ENCODE measurements at places on chromosomes 6 and 20. TPM values are rescaled to one million over a fixed set of nuclear protein-coding genes. Genes with fewer than 3 reads are reported as not detected.

CRISP3 gene
- 117 TPM for total RNA-seq

KIF6 gene
- 0.78 TPM for total RNA-seq

CEP250 gene
- total RNA-seq: 30.9 TPM

FAM217A gene
- total RNA-seq: not detected

FNDC1 gene
- 0.26 TPM for total RNA-seq

SLC35D3 gene
- not detected for total RNA-seq

MEI4 gene
- total RNA-seq: 0.47 TPM

CRIP3 gene
- total RNA-seq: 1.5 TPM

OTOR gene
- total RNA-seq: not detected

ECT2L gene
- total RNA-seq: 0.18 TPM

UBD gene
- total RNA-seq: 8.8 TPM

NCR2 gene
- not detected for total RNA-seq

TCF21 gene
- total RNA-seq: 8.2 TPM

PBX2 gene
- total RNA-seq: 103 TPM

TCF15 gene
- 0.65 TPM for total RNA-seq

TGM2 gene
- total RNA-seq: 143 TPM

ZSCAN23 gene
- total RNA-seq: 11.2 TPM

ZFP57 gene
- total RNA-seq: 3.0 TPM
